Stimulated activated CD4-positive, alpha-beta T cell treated with anti-CD3 and anti-CD28 coated beads, Interleukin-4, amount 100 ng/mL, for 1 hour (primary cell): ENCODE measurements at places on chromosomes 16 and 17.

GRCh38 chr16:80040814-80041213 is 440.3 kb upstream of the MAF start:
- DNase-seq = no peak

- DNase-seq = peak; percentile 54
Observed at GRCh38 chr16:50681021-50681885, at the start of gene SNX20. Gene SNX20, minus strand, starts transcription at chr16:50681312. Its CDS starts 3,786 bp downstream, at chr16:50677526.

GRCh38 chr17:49577963-49578362 is 2.3 kb downstream of the NXPH3 start:
- no peak for DNase-seq

GRCh38 chr16:51143196-51143977 is 7.7 kb downstream of the SALL1 start:
- no peak for DNase-seq

DNA sequence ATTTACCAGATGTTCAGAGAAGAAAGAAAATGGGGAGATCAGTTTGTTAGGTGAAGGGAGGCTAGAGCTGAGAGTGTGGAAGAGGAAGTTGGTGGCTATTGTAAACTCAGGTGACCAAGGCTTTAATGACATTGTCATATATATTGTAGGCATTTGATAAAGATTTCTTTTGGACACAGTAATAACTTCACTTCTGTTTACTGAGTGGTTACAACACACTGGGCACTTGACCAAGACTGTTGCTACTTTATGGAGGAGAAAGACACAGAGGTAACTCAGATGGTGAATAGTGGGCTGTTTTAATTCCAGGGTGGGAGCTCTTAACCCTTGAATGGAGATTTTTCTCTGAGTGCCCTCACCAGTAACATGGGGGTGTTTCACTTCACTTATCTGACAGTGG is 46.0 kb downstream of the TNRC6A start:
- no peak for DNase-seq

DNA sequence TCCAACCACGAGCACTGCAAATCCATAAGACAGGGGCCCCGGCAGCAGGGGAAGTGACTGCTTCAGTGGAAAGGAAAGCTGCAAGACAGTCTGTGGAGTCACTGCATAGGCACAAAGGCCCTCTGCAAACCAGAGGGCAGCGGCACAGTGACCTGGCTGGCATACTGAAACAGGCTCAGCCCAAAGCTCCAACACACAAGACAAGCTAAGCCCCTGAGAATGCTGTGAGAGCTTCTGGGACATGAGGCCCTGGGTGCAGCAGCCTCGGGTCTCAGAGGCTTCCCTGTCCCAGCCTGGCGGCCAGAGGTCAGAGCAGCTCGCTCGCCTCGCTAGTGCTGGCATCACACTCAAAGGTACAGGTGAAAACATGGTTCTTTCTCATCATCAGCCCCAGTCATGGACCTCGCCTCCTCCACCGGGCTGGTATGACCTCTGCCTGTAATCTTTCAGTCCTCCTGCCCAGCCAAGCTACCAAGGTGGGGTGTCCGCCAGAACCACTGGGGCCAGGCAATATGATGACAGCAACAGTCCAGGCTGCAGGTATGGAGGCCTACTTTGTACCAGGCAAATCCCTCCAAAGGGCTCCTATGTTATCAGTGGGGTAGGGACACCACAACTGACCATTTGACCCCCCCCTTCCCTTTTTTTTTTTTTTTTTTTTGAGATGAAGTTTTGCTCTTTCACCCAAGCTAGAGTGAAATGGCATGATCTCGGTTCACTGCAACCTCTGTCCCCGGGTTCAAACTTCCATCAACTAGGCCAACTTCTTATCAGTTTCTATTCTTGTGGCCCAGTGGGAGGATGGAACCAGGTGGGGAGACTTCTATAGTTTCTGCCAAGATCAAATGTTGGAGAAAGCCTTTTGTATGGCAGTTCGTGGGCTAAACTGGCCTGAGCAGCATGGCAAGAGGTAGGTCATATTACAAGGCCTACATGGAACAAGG is 19.2 kb downstream of the ST3GAL2 start:
- DNase-seq = no peak

- DNase-seq = no peak
Observed at GRCh38 chr17:17134957-17135333, 71.2 kb downstream of the PLD6 start.

DNA sequence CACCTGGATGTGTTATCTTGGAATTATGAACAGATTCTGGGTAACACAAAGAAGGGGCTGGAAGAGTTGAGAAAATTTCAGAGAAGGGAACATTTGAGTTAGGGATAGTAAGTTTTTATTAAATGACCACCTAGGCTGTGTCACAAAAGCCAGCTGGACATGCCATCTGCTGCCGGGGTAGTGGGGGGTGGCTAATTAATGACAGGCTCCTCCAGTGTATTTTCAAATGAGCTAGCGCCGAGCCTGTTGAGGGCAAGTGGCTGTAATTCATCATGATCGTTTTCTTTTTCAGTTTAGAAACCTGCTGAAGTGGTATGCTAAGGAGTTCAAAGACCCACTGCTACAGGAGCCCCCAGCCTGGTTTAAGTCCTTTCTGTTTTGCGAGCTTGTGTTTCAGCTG is 6.2 kb downstream of the TMEM97 start:
- DNase-seq = no peak

DNA sequence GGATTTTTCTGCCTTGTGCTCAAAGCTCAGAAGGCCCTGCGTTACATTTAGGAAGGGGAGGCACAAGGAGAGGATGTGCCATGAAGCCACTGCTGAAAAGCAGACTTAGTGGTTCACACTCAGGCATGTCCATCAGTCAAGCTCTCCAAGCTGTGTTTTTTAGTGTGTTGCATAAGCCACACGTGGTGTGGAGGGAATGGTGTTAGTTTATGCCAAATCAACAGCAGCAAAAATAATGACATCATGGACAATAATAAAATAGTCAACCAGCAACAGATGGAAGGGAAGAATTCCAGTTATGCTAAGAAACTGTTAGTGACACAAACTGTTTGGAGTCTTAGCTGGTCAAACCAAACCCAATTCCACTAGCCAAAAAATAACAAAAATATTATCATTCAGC is 438.3 kb downstream of the NPIPA7 start:
- no peak for DNase-seq

GRCh38 chr17:58267347-58268324 is 13.1 kb downstream of the MPO start:
- no peak for DNase-seq

- no peak for DNase-seq
Observed at GRCh38 chr16:82609140-82609539, 17.6 kb upstream of the CDH13 start.

GRCh38 chr17:57114085-57114673 is 29.1 kb downstream of the AKAP1 start:
- peak; percentile 68 for DNase-seq

DNA sequence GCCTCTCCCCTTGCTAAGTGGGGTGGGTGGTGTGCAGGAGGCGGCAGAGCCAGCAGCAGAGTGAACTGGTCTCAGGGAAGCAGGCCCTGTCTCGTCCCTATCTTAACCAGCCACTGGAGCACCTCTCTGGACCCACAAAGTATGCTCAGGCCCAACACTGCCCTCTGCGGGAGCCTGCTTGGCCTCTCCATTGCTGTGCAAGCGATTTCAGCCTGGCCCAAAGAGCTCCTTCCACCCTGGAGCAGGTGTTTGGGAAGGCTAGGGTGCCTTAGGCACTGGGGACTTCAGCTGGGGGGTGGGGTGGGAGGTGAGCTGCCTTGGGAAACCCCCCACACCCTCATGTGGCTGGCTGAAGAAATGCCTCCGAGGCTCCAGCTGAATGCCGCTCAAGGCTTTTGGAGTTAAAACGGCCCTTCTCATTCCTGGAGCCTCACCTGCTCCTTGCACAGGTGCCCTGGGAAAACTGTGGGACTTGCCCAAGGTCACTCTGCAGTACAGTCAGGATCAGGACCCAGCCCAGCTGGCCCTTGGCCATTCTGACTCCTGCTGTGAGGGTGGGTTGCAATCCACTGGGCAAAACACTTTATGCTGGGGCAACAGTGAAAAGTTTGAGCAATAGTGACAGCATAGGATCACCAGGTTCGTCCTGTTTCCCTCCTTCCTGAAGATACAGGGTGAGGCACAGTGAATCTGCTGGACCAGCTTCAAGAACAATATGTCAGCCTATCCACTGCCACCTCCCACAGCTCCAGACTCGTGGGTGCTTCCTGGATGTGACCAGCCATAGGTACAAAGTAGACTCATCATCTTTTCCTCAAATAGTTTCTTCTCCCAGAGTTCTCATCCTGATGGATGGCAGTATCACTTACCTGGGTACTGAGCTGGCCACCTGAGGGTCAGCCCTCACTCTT is 5.9 kb upstream of the UBE2O start:
- DNase-seq = no peak

DNA sequence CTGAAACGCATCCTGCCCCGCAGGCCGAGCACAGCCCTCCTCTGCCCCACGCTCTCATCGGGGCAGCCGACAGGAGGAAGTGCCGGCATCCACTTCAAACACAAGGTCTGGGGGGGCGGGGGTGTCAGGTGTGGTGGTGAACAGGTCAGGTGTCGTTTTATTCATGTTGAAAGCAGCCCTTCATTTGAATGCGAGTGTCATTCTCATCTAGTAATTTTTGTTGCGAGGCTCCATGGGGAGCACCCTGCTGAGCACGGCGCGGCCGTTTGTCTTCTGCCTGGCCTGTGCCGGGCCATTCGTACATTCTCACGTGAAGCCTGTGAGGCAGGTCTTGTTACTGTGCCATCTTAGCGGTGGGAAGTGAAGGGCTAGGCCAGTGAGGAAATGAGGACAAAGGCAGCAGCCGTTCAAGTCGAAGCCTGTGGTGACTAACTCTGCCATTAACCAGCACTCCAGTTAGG is 1.9 kb downstream of the ACSF3 start:
- DNase-seq = no peak

DNA sequence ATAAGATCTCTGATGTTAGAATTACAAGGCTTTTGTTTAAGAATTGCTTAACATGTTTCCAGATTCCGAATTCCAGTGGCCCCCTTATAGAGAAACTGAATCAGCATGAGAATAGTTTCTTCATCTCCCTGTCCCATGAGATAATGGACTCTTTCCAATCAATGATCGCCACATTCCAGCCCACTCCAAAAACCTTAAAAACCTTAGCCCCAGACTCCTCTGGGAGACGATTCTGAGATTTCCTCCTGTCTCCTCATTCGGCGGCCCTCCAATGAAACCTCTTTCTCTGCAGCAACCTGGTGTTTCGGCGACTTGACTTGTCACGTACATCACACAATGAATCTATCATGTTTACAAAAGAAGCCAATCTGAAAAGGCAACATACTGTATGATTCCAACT is 197.1 kb upstream of the PSMD7 start:
- DNase-seq = no peak

GRCh38 chr17:66715076-66715675 is 119.7 kb upstream of the CACNG5 start:
- no peak for DNase-seq

- no peak for DNase-seq
Observed at GRCh38 chr17:59406808-59407381, 75.4 kb downstream of the YPEL2 start.

DNA sequence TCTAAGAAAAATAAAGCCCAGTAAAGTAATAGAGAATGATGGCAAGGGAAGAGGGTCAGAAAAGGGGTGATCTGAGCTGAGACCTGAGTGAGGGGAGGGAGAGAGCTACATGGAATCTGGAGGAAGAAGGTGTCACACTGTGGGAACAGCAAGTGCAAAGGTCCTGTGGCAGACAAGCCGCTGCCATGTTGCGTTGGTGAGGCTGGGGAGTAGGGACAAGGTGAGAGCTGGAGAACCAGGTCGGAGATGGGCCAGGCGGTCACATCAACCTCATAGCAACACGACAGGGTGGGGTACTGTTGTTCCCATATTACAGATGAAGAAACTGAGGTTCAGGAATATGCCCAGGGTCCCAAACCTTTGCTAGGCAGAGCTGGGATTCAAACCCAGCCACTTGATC is 16.6 kb upstream of the CALB2 start:
- DNase-seq = no peak
